Tongue (tissue), 3 donors: ENCODE measurements at places on chromosomes 5 and 9. TPM values are rescaled to one million over a fixed set of nuclear protein-coding genes. Genes with fewer than 3 reads are reported as not detected.
A peak's percentile ranks its signal among the peaks of the same experiment; 100 is the strongest.

- DNase-seq, result no peak
Measured at GRCh38 chr9:104987743-104988142, 59.8 kb upstream of the ABCA1 start.

GRCh38 chr9:71607461-71607881 lies 160.8 kb downstream of the CEMIP2 start:
- DNase-seq, result peak; percentile 71

- DNase-seq, result no peak
Measured at GRCh38 chr9:95204710-95205109, 112.8 kb downstream of the FANCC start.

GRCh38 chr5:83744821-83745220 lies 24.2 kb upstream of the HAPLN1 start:
- no peak for DNase-seq

- no peak for DNase-seq
Measured at GRCh38 chr9:120928015-120928482, 1.5 kb upstream of the TRAF1 start.

DNA sequence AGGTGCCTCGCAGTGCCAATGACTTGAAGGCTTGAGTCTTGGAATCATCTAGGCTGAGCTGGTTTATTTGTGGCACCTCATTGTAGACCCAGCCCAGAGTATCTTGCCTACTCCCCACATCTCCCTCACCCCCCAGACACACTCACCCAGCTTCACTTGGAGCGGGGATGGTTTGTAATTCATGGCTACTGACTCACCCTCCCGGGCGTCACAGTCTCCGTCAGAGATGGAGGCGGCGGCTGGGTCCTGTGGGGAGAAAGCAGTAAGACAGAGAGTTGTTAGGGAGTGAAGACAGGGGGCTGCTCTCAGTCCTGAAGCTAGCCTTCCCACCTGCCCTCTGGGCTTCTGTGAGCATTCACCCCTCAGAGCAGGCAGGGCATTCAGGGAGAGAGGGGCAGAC lies 29.0 kb upstream of the MYORG start:
- no peak for DNase-seq

- no peak for DNase-seq
Measured at GRCh38 chr5:72296256-72296655, 23.8 kb downstream of the MRPS27 start.

DNA sequence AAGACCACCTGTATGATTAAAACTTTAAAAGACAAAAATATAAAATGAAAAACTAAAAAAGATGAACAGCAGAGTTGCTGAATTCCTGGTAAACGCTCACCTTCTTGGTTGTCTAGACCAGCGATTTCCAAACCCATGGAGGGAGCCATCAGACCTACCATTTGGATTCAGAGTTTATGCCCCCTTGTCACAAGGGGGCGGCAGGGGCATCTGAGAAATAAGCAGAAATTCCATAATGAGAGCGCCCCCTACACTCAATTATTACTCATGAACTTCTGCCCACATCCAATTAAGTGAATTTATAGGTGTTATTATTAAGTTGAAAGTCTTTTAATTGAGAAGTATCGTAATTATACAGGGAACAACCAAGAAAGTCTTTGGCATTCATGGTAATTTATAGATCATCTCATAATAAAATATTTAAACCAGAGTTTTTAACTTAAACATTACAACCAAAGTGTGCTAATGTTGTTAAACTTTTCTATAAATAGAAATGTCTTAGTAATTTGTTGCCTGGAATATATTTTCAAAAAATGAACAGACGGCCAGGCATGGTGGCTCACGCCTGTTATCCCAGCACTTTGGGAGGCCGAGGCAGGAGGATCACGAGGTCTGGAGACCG lies 35.2 kb upstream of the SPATA31C2 start:
- DNase-seq, result peak; percentile 55

DNA sequence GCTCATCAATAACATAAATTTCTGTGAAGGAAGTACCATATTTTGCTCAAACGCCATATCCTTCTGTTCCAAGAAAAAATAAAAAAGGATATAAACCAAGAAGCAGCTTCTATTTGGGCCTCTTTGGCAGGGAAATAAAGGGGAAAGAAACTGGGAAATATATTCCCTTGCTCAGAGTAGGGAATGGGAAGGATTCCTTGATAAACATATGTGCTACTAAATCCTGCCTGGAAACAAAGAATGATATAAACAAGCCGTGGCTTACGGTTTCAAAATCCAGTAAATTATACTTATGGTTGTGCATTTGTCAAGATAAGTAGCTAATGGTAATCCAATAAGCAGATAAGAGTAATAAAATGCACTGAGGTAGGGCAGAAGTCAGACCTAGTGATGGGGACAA lies 481.6 kb downstream of the NTRK2 start:
- DNase-seq, result no peak

GRCh38 chr9:122551371-122551770 lies 1.5 kb upstream of the OR1N2 start:
- no peak for DNase-seq

DNA sequence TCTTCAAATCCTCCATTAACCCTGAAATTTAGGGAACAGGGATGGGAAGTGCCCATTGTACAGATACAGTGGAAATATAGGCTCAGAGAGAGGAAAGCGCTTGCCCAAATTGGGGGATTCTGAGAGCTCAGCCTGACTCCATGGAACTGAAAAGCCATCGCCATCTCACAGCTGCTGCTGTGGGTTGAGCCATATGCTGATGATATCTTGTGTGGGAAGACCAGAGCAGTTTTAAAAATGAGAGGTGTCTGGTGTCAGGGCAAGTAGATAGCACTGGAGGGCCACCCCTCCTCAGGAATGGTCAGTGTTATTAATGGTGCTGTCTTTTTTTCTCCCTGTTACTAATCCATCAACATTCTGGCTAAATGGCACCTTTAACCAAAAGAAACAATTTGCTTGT lies 50.9 kb upstream of the C5orf58 start:
- no peak for DNase-seq

GRCh38 chr9:131951905-131952304 lies 127.8 kb downstream of the MED27 start:
- DNase-seq, result no peak

GRCh38 chr5:179716286-179716685 lies 16.3 kb upstream of the MAML1 start:
- DNase-seq, result no peak

DNA sequence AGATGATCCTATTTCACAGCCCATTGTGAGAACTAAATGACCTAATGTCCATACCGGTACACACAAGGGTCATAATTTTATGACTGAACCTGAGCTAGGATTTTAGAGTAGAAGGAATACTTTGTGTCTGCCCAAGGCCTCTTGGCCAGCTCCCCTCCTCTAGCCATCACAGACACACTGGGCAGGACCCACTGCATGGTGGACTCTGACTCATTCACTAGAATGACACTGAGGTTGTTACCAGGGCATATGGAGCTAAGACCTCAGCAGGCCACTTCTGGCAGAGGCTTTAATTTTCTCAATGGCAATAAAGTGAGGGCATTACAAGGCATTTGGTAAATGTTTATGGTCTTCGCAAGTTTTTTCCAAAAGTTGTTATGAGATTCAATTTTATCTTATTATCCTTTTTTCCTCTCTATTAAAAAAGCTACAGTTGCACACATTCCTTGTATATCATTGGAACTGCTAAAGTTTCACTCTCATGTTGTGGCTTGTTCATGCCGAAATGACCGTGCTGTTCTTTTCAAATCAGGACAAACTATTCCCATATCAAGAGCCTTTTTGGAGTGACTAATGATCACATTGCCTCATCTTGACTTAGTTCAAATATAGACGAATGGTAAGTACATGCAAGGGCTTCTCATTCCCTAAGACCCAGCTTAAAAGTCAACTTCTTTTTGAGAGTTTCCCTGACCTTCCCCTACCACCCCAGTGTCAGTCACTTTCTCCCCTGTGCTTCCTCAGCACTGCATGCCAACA lies 595.7 kb downstream of the ACTL7B start:
- no peak for DNase-seq

DNA sequence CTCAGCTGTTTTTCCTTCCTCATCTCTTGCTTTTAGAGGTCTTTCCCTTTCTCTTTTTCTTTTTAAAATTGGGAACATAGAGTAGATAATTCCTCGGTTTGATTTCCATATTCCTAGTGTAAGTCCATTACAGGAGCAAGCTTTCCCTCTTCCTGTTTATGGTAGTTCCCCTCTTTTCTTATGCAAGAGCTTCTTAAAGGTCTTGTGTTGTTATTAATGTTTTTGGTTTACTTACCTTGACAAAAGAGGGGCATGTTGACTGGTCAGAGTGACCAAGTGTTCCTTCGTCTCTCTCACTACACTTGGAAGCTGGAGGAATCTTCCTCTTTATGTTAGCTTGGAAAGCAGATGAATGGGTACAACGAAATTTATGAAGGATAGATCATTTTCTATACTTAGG lies 8.3 kb downstream of the ATG10 start:
- no peak for DNase-seq

DNA sequence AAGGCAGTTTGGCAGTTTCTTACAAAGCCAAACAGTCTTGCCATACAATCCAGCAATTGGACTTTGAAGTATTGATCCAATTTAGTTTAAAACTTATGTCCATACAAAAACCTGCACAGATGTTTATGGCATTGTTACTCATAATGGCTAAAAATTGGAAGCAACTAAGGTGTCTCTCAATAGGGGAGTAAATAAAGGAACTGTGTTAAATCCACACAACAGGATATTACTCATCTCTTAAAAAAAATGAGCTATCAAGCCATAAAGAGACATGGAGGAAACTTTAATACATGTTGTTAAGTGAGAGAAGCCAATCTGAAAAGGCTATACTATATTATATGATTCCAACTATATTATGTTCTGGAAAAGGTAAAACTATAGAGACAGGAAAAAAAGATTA lies 313.6 kb upstream of the CD180 start:
- DNase-seq, result no peak

GRCh38 chr5:56766926-56767325 lies 48.4 kb upstream of the MAP3K1 start:
- DNase-seq, result no peak

- no peak for DNase-seq
Measured at GRCh38 chr5:173928871-173929574, 40.9 kb downstream of the CPEB4 start.

- no peak for DNase-seq
Measured at GRCh38 chr5:133933670-133934295, 34.6 kb downstream of the C5orf15 start.

- no peak for DNase-seq
Measured at GRCh38 chr5:131305138-131305689, 41.4 kb downstream of the CDC42SE2 start.

DNA sequence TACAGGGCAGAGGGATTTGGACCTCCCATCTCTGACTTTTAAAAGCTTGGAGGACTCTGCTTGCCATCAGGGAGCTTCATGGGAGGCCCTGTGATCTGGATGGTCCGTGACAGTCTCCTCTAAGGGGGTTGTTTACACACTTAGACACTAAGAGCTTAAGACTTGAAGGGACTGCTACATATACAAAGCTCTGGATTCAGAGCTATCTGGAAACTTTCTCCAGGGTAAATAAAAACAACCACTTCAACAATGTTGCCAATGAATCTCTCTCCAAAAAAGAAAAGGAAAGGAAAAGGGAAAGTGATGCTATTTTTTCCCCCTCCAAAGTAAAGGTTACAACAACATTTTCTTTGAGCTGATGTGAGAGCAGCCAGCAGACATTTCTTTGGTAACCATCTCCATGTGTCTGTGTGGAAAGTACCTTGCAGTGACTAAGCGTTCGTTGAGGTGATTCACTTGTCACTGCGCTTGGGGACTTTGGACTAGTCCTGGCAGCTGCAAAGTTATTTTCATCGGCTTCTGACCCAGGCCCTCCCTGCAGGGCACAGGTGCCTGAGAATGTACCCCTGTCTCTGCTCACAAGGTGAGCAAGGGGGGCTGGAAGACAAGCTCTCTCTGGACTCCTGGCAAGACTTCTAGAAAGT lies 262.1 kb upstream of the KLF4 start:
- peak; percentile 61 for DNase-seq

GRCh38 chr9:15856591-15856990 lies 303.7 kb downstream of the CCDC171 start:
- no peak for DNase-seq

DNA sequence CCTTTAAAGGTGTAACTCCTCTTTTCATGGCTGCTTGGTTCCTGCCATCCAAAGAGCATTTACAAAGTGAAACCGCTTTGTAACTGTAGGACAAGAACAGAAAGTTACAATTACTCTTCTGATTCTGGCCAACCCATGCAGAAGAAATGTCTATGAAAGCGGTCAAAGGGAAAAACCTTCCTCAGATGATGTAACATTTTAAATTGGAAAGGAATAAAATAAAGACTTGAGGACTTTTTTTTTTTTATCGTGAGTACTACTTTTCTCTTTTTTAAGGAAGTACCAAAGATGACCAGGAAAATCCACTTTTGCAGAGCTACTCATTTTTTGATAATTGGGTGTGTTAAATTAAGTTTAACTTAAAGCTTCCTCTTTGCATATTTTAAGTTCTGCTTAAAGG lies 13.0 kb upstream of the C9orf72 start:
- DNase-seq, result no peak

GRCh38 chr9:87675906-87676515 lies 49.9 kb upstream of the CTSL start:
- no peak for DNase-seq

DNA sequence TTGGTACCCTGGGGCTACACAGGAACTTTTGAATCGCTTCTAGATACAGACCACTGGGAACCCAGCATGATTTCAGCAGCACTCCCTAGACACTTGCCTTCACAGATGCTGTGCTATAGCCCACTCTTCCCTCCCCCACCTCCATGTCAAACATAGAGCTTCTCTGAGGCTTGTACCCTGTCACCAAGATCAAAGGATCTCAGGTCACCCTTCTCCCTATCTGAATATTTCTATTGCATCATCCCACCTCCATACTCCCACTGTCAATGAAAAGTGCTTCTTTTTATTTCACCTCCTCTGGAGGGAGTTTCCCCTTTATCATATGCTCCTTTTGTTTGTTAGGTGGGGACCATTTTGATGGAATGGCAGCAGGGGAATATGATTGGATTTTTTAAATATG lies 29.2 kb upstream of the PHF24 start:
- DNase-seq, result no peak

Gene SPATA31E1
- total RNA-seq, result not detected

Gene SOWAHA
- total RNA-seq, result 0.10 TPM

Gene IL4
- not detected for total RNA-seq

Gene C9orf153
- total RNA-seq, result not detected

Gene GRXCR2
- total RNA-seq, result not detected

Gene ARL14EPL
- not detected for total RNA-seq

Gene HTR4
- total RNA-seq, result not detected

Gene SFXN1
- total RNA-seq, result 38.5 TPM

Gene SPAG8
- 3.7 TPM for total RNA-seq

Gene GPR150
- not detected for total RNA-seq

Gene UNC5A
- total RNA-seq, result 0.41 TPM
